Activated CD4-positive, alpha-beta T cell treated with anti-CD3 and anti-CD28 coated beads, Interleukin-10, Interleukin-2, amounts not matched to agents 100 ng/mL and 50 ng/mL, durations not matched to agents 16 hours and 8 hours (primary cell): ENCODE measurements at places on chromosomes 2 and 18.

DNA sequence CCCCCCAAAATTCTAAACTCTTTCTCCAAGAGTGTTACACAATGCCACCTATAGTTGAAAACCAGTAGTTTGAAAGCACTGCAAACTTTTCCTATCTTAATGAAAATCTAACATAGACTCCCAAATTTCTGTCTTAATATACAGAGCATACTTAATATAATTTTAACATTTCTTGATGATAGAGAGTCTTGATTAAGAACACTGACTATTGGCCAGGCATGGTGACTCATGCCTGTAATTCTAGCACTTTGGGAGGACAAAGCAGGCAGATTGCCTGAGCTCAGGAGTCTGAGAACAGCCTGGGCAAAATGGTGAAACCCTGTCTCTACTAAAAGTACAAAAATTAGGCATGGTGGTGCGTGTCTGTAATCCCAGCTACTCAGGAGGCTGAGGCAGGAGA lies 34.2 kb downstream of the ASXL2 start:
- DNase-seq, result no peak

GRCh38 chr18:44945888-44946401 lies 265.3 kb downstream of the SETBP1 start:
- no peak for DNase-seq

DNA sequence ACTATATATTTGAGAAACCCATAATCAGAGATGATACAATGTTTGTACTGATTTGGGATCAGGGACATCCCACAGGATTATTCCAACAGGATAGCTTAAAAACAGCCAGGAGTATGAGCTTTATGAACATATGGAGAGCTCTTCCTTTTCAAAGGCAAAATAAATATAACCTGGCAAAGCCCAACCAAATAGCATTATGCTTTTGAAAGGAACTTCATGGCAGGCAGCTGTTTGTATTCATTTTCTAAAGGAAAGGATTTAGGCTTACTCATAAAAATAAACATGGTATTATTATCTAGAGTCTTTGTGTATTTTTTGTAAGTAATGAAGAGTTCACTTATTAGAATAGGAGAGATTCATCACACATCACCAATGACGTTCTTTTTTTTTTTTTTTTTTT lies 44.4 kb downstream of the CCDC195 start:
- no peak for DNase-seq

GRCh38 chr2:70331012-70331411 lies 29.1 kb upstream of the FAM136A start:
- no peak for DNase-seq

DNA sequence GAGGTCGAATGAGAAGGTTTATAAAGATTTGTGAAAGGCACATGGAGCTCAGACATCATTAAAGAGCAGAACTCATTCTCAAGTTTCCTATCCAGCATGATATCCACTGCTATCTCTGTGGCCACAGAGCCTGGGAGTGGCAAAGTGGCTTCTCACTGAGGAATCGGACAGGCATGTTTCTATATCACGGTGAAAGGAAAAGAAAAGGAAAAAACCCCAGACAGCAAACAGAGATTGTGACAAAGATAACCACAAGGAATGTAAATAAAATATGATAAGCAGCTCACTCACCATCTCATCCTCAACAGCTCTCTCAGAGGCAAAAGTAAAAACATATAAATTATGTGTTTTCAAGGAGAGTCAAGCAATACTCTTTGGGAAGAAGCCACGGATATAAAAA lies 2.5 kb downstream of the PID1 start:
- no peak for DNase-seq

- peak; percentile 52 for DNase-seq
Measured at GRCh38 chr2:162890690-162891311, 52.2 kb upstream of the KCNH7 start.

- no peak for DNase-seq
Measured at GRCh38 chr2:119333360-119333759, 33.3 kb downstream of the C2orf76 start.

DNA sequence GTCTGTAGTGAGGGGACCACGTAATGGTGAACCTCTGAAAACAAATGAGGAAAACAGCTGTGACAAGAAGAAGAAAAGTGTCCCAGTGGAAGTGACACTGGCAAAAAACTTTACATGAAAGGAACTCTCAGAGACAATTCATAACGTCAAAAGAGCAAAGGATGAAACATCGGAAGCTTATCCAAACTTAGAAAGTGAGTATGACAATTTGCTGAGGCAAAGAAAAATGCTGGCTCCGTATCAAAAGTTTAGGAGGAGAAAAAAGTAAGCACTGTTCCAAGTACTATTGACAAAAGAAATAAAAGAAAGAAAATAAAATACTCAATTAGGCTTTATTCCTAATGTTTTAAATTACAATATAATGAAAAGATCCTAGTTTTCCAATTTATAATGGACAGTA lies 91.3 kb downstream of the NOL10 start:
- no peak for DNase-seq

GRCh38 chr2:88471083-88471942 lies 18.8 kb upstream of the FOXI3 start:
- DNase-seq, result no peak
